Esophagus squamous epithelium (tissue), 5 donors: ENCODE measurements at places on chromosomes 4 and X. TPM values are rescaled to one million over a fixed set of nuclear protein-coding genes. Genes with fewer than 3 reads are reported as not detected.

DNA sequence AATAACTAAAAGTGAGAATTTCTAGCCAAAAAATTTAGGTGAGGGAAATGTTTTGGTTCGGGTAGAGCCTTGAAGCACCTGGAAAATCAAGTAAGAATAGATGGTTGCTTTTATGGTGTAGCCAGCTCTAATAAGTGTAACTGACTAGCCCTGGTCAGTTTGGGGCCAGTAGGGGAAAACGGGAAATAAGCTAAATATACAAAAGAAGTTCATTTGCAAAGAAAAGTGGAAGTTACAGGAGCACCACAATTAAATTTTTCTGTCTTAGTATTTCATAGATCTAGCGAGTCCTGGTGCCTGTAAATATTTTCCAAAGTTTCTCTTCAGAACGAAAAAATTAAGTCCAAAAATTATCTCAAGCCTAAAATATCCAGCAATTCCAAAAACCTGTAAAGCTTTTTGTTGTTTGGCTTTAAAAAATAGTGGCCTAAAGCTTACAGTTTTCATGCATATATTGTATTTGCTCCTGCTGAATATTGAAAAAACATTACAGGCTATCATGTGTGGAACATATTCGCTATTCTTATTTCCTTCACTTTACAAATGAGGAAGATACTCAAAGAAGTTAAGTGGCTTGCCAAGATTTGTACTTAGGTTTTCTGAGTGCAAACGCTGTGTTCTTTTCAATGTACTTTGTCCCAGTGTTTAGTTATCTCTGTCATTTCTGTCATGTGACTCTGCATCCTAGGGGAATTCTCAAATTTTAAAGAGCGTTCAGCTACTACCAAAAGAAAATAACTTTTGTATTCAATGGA is 7.3 kb upstream of the PTPN13 start:
- DNase-seq, result no peak
- H3K4me1 ChIP-seq, result peaks cover 51% of the 10 kb centered on the region
- no peak overlapping the region for H3K4me3 ChIP-seq
- H3K36me3 ChIP-seq, result no peaks in the 10 kb centered on the region
- H3K27ac ChIP-seq, result peak overlapping the region; percentile 81
- H3K27me3 ChIP-seq, result no peaks in the 10 kb centered on the region

DNA sequence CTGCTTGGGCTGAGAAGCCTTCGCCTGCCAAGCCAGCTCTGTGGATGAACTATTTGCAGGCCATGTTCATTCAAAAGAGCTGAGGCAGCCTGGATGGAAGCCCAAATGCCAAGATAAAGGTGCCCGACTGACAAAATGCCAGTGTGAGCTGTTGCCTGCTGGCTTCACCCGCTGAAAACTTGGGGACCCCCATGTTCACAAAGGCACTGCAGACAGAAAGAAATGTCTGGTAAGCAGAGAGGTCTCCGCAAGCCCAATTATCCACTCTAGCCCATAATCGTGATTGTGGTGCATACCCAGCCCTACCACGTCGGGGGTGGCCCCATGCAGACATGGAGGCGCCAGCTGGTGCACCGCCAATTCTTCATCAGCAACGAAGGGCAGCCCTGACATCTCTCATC is 13.0 kb upstream of the SMIM20 start:
- H3K4me3 ChIP-seq, result no peak overlapping the region
- no peaks in the 10 kb centered on the region for H3K27me3 ChIP-seq
- H3K36me3 ChIP-seq, result no peaks in the 10 kb centered on the region

Gene PAGE5
- total RNA-seq, result not detected

Gene AIMP1
- 32.8 TPM for total RNA-seq

Gene RBM46
- not detected for total RNA-seq

Gene CT45A5
- not detected for total RNA-seq
